ENCODE measurements at places on chromosomes 5 and 9.

- DNase-seq: no peak
Measured at GRCh38 chr5:15064396-15064795, 192.8 kb upstream of the ANKH start.

- no peak for DNase-seq
Measured at GRCh38 chr5:128384068-128384467, 154.0 kb downstream of the FBN2 start.

DNA sequence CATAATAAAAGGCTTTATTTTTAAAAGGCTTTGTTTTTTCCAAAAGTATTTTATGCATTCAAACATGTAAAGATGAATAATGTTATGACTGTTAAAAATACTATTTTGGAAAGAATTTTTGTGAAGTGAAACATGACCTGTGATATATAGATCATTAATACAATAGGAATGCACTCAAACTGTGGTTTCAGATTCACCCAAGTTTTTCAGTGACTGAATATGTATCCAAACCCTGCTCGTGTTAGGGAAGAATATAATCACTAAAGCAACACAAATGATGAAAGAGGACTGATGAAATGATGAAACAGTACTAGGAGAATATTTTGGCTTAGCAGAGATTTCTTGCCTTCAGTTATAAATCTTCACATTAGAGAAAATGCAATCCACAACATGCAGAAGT is 278.0 kb downstream of the ADAMTS6 start:
- DNase-seq: no peak

GRCh38 chr9:135551456-135551855 is 5.5 kb downstream of the OBP2A start:
- no peak for DNase-seq

GRCh38 chr9:91898451-91899218 is 51.4 kb downstream of the ROR2 start:
- DNase-seq: no peak

DNA sequence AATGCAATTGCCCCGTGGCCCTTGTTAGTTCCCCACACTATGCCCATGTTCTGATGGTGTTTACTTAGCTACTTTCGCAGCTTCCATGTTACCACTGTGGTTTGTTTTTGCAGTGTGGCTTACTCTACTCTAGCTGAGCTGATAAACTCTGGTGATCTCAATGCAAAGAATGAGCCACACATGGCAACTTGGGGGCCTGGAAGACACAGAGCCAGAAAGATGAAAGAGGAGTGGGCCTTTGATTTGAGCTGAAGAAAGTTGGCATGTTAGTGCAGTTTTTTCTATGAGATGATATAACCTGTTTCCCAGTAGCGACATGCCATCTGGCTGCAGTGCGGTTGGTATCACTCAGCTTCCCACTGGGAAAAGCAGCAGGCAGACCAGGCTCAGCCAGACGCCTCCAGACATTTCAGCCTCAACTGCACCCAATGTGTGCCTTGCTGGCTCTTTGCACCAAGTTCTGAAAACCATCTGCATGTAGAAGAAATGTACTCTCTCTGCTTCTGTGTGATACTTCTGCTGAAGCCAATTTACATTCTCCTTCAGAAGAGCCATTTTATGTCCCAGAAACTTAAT is 329.4 kb downstream of the ARHGEF28 start:
- no peak for DNase-seq

- no peak for DNase-seq
Measured at GRCh38 chr9:77531400-77531799, 116.7 kb downstream of the GNA14 start.

DNA sequence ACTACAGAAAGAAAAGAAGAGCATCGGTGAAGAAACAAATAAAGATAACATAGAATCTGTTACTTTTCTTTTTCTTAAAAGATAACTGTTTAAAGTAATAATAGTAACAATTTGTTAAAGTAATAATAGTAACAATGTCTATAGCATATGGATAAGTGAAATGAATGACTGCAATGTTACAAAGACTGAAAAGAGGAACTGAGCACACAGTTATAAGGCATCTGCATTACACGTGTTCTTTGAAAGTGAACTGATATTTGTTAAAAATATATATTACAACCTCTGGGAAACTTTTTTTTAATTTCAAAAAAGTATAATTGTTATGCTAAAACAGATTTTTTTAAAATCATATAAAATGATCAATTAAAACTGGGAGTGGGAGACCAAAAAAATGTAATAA is 88.4 kb upstream of the FST start:
- DNase-seq: no peak

GRCh38 chr5:345404-346195 is 24.1 kb downstream of the AHRR start:
- DNase-seq: no peak

DNA sequence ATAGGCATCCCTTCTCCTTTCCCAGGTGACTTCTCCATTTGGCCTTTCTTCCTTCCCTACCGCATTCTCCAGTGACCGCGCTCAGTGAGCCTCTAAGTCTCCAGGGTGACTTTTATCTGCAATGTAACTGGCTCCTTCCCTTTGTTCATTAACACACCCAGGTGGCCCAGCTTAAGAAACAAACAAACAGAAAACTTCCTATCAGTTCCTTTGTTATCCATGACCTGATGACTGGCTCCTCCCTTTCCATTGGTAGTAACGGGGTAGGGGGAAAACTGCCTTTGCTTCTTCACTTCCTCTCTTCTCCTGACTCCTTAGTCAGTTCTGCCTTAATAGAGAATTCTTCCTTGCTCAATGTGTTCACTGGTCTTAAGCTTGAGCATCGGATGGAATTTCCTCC is 7.0 kb upstream of the SH3GL2 start:
- no peak for DNase-seq

GRCh38 chr9:109868722-109869121 is 88.7 kb downstream of the PALM2AKAP2 start:
- DNase-seq: no peak

DNA sequence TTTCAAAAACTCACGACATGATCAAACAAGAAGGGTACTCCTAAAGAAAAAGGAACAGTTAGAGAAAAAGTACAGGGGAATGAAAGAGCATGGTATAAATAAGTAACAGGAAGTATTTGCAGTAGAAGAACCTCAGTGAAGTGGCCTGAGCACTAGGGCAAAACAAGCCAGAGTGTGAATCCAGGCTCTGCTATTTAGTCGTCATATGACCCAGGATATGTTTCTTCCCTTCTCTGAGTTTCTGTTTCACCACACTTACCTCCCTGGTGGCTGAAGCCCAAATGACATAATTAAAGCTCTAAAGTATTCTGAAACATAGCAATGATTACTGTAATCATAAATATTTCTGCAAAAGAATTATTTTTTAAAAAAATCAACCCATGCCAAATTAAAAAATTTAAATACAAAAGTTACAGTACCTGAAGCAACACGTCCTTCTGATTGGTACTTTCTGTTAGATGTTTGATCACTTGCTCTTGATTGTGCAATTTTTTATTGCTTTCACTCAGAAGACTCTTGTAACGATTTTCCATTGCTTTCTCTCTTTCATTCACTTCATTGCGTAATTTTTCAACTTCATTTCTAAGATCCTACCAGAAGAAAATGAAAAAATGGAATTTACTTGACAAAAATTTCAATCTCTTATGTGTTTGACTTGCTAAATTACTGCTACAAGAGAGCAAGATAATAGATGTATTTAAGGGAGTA is 88.9 kb downstream of the CDK5RAP2 start:
- no peak for DNase-seq

DNA sequence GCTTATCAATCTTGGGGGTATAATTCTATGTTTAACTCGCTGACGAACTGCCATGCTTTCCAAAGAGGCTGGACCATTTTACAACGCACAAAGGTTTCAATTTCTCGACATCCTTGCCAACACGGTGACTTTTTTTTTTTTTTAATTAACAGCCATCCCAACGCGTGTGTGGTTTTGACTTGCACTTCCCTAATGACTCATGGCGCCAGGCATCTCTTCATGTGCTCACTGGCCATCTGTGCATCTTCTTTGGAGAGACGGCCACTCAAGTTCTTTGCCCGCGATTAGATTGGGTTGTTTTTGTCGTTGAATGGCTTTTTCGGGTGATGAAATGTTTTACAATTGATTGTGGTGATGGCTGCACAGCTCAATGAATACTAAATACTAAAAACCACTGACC is 12.5 kb upstream of the CARD9 start:
- no peak for DNase-seq

DNA sequence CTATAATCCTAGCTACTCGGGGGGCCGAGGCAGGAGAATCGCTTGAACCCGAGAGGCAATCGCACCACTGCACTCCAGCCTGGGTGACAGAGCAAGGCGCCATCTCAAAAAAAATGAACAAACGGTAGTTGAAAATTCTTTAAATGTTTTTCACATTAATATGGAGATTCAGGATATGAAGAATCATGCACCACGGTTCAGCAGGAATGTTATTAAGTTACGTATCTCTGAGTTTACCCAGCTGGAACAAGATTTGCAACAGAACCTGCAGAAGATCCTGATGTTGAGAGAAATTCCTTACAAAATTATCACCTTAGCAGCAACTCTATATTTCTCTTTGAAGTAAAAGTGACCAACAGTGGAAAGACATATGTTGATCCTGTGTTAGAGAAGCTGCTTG is 10.0 kb downstream of the PCDHGA12 start:
- no peak for DNase-seq

DNA sequence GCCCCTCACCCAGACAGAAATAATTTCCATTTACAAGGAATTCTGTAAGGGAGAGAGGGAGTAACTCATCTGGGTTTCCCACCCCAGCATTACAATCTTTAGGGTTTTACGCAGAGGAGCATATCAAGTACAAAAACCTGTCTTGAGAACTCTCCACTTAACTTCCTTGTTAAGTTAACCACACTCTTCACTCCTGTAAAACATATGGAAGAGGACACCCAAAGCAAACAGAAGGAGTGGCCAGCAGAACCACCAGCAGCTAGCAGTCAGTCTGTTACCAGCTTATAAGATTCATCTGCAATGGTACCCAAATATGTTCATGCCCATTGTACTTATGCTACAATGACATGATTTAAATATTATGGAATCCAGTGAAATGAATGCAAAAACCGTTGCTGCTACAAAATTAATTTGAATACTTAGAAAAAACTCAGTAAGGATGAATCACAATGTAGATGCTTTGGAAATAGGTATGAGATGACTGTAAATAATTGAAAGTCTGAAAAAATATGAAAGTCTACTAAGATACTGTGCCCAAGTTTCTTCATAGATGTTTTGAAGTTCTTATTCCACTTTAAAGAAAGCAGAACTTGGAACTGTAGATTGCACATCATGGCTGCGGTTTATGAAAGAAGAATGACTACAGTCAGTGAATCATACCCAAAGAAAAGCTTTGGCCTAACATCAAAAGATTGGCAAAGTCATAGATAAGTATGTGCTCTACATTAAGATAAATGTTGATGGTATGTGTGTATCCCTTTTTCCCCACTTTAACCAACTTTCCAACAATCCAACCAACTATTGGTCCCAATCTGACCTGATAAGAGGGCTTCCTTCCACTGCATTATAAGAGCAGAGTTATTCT is 233.6 kb downstream of the ACTL7B start:
- no peak for DNase-seq

DNA sequence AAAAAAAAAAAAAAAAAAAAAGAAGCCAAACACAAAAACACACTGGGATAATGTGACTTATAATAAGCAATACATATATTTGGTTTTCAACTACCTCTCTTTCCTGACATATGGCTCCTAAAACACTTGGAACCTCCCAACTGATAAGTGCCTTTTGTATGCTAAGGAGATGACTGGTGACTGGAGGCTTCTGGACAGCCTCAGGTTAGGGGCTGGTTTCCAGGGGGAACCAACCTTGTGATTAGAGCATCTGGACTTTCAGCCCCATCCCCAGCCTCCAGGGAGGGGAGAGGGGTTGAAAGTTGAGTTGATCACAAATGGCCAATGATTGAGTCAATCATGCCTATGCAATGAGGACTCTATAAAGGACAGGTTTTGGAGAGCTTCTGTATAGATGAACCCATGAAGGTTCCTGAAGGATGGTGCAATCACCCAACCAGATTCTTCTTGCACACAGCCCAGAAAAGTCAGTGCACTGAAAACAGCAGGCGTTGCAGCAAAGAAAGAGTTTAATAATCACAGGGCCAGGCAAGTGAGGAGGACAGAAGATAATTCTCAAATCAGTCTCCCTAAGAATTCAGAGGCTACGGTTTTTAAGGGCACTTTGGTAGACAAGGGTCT is 276.7 kb downstream of the AUH start:
- no peak for DNase-seq

GRCh38 chr5:150640311-150641005 is at the start of gene SYNPO:
SYNPO (plus strand) TSS chr5:150640660; CDS start chr5:150648276, 7,616 bp downstream.
- DNase-seq: no peak

DNA sequence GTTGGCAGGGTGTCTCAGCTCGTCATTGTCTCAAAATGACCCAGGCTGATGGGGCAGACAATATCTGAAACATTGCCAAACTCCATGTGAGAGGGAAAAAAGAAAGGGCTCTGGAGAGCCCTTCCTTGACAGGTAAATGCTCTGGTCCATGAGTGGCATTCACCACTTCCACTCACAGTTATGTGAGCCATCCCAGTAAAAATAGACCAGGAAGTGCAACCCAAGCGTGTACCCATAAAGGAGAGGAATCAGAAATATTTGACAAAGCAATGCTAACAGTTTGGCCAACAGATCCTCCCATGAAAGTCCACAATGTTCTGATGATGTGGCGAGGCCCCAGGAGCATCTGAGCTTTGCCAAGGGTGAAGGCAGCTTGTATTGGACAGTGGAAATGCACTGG is 49.4 kb downstream of the ASTN2 start:
- no peak for DNase-seq

- DNase-seq: no peak
Measured at GRCh38 chr9:124454791-124455443, 4.7 kb downstream of the ADGRD2 start.

DNA sequence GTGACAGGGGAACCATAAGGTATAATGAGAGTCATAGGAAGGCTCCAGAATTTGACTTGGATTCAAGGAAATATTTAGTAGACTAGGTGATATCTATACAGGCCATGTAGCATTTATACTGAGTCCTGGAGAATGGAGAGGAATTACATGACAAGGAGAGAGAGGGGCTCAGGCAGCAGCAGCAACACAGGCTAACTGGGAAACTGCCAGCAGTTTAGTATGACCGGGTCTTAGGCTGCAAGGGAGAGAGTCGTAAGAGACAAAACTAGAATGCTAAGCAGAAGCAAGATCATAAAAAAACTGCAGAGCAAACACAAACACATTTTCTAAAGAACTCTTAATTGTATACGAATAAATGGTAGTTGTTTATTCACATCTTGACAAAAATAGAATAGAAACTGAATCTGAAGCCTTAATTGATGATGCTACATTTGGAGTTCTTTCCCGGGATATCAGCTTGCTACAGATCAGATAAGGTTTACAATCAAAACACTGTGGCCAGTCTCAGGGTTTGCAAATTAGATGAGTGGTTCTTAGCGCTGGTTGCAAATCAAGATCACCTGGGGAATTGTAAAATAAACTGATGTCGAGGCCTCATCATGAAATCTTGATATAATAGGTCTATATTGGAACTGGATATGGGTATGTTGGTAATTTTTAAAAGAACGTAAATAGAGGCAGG is 480.0 kb upstream of the C9orf72 start:
- no peak for DNase-seq

GRCh38 chr5:62486672-62487071 is 74.1 kb downstream of the IPO11 start:
- DNase-seq: no peak

- DNase-seq: no peak
Measured at GRCh38 chr5:89759802-89760201, 649.8 kb downstream of the CETN3 start.
